ENCODE measurements at places on chromosomes 6 and 20.

DNA sequence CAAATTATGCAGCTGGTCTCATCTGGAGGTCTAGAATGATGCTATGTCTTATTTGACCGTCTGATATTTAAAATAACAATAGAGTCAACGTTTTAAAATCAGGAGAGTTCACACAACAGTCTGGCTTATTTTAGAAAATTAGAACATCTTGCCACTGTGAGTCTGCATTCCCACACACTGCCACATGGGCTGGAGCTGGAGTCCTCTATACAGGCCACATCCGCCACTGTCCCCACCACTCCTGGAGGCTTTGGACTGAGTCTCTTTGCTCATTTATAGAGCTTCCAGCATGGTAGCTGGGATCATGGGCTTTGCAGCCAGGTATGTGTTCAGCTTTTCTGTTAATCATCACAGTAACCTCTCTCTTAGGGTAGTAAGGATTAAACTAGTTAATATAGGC is 68.8 kb upstream of the ZNFX1 start:
- no peak for DNase-seq

DNA sequence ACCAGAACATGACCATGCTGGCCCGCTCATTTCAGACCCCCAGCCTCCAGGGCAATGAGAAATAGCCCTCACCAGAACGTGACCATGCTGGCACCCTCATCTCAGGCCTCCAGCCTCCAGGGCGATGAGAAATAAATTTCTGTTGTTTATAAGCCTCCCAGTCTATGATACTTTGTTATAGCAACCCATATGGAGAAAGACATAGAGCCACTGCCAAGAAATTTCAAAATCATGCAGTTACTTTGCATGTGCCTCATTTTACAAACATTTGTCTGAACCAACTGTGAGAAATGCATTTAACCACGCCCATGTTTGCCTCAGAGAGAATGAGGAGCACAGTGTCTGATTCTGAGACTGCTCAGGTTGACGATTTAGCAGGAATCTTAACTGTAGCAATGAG is 15.5 kb downstream of the CYP39A1 start:
- no peak for DNase-seq

GRCh38 chr6:56840467-56841380 is 114.2 kb upstream of the BEND6 start:
- no peak for DNase-seq

DNA sequence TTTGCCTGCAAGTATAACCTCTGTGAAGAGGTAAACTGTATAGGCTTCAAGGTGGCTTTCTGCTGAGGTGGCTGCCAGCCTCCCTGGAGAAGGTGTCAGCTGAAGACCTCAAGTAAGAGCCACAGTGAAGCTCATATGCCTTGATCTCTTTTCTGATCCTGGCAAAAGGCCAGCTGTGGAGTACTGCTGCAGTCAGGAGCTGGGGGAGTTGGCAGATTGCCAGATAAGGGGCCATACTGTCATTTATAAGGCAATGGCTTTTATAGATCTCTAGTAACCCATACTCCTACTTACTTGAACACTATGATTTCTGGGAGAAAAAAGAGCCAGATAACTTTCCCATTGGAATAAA is 8.8 kb upstream of the CEP85L start:
- no peak for DNase-seq

GRCh38 chr6:166167801-166168615 is at the start of gene TBXT:
TSS of gene TBXT (minus strand) at chr6:166167851. CDS start at chr6:166167591, 260 bp downstream.
- no peak for DNase-seq

DNA sequence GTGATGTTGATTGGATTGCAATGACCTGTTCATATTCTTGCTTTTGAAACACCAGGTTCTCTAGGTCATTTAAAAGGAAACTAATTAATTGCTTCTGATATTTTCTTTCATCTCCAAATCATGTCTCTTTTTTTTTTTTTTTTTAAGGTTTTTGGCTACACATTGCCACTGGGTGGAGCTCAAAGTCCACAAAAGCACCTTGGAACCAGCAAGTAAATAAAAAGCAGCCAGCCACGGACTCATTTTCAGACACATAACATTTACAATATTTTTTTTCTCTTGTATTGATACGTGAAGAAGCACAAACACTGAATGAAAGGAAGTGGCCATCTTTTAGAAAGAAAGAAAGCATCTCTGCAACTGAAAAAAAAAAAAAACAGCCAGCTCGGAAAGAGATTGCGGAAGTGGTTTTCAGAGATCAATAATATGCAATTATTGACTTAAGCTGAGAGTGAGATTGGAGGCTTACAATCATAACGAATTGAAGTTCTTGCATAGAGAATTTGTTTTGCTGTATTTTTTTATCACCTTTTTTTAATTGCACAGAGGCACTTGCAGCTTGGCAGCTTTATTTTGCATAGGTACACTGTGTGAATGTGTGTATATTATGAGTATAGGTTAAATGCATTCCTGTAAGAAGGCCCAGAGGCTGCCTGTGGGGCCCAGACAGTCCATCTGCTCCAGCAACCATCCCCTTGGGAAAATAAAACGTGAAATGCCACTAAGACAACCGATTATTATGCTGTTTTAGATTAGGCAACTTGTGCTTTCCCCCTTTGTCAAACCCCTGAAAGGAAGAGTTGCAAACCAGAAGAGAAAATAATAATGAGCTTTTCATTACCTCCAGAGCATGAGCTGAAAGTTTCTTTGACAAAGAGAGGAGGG is 28.2 kb downstream of the CGA start:
- DNase-seq, result no peak

DNA sequence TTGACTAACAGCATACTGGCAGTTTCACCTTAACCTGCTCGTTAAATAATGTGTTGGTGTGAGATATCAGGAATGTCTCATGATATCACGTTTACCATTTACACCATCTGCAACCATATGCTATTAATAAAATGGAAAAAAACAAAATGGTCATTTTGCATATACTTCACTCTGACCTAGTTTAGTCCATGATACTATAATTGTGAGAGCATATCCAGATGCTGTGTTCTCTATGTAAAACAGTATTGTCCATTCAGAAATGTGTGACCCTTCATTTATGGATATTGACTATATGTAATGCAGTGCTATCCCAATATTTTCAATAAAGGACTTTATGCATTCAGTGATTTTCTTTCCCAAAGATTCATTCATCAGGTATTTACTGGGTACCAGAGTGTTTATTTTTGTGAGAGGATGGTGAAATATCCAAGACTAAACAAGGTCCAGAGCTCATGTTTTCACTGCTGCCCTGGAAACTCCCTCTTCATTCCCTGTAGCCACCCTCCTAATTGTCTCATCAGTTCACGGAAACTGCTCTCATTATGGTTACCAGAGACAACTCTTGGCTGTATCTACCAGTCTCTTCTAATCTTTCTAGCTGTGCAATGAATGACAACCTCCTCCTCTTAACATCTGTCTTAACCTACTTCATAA is 25.7 kb upstream of the HINT3 start:
- no peak for DNase-seq

DNA sequence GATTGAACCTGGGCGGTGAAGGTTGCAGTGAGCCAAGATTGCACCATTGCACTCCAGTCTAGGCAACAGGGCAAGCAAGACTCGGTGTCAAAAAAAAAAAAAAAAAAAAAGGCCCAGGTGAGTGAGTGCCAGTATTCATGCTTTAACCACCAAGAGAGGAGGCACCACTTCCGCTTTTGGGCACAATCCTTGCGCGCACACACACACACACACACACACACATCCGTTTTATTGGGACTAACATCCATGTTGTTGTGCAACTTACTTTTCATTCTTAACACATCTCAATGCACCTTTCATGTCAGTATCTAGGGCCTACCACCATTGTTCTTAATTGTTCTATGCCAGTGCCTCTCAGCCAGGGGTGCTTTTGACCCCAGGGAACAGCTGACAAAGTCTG is 263.0 kb downstream of the CDC5L start:
- DNase-seq, result no peak
